ENCODE measurements at places on chromosomes 13 and 19.

DNA sequence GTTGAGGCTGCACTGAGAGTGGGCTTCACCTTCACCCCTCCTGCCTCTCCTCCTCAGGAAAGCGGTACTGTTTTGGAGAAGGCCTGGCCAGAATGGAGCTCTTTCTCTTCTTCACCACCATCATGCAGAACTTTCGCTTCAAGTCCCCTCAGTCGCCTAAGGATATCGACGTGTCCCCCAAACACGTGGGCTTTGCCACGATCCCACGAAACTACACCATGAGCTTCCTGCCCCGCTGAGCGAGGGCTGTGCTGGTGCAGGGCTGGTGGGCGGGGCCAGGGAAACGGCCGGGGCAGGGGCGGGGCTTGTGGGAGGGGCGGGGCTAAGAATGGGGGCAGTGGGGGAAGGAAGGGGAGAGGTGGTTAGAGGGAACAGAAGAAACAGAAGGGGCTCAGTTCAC lies 7.5 kb downstream of the CYP2A13 start:
- DNase-seq = no peak

GRCh38 chr13:98216711-98217285 lies 39.7 kb upstream of the RNF113B start:
- no peak for DNase-seq

DNA sequence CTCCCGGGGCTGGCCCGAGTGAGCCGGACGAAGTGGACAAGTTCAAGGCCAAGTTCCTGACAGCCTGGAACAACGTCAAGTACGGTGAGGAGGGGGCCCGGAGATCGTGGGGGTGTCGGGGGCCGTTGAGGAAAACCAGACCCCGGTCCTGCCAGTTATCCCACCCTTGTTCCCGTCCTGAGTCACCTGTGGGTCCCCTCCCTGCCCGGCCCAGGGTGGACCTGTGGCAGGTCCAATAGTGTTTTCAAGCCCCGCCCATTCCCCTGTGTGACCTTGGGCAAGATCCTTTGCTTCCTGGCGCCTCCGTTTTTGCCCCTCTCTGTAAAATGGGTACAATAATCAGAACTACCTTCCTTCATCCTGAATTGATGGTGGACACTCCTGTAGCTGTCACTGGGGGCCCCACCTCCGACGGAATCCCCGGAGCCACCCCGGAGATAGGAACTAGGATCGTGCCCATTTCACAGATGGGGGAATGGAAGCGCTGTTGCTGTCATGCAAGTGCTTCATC lies 593 bp downstream of the ATG4D start:
- DNase-seq = no peak

DNA sequence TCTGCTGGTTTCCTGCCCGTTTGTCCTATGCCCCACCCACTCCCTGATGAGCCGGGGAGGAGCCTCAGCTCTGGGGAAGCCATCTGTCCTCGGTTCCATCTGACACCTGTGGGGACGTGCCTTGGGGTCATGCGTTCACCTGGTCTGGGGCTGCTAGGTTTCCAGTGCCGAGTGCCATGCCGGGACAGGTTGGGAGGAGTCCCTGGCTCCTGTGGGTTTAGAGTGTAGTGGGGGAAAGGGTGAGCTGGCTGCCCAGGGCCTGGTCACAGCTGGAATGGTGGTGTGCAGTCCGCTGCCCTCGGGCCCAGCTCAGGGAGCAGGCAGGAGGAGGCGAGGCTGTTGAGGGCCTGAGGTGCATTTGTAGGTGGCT lies 2.5 kb downstream of the KDM4B start:
- no peak for DNase-seq

DNA sequence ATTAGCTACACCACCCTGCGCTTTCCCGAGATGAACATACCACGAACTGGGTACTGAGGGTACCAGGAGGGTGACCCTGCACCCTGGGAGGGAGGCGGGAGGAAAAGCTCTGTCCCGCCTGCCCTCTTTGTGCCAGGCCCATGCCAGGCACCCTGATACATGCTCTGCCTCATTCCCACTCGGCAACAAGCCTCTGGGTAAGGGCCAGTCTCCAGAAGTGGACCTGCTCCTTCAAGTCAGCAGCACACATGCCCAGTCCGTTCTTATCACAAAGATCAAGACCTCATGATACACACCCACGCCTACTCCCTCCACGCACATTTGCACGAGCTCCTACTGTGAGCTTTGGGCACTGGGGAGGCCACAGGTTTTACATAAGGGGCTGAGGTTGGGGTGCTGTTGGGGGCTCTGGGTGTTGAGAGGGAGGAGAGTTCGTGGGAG lies 2.0 kb upstream of the FFAR1 start:
- DNase-seq = no peak

DNA sequence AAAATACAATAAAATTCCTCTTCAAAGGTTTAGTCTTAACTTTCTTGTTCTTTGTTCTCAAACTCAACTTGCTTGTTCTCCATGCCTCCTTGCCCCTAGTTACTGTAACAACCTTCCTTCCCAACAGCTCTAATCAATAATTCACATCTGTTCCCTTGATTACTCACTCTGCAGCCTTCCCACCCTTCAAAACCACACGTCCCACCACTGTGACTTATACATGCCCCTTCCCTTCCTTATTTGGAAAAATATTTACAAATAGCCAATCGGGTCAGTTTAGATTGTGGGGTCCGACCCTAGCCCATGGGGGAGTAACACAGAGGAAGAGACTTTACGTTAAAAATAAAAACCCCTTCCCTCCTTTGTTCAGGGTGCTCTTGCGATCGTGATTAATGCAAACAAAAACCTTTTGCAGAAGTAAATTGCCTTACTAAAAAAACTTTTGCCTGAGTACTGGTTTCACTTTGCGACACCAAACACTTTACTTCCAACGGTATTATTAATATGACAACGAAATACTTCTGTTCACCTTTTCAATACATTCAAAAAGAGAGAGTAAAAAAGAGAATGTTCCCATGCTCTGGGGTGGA lies 512 bp upstream of the ZNF93 start:
- peak; percentile 72 for DNase-seq

DNA sequence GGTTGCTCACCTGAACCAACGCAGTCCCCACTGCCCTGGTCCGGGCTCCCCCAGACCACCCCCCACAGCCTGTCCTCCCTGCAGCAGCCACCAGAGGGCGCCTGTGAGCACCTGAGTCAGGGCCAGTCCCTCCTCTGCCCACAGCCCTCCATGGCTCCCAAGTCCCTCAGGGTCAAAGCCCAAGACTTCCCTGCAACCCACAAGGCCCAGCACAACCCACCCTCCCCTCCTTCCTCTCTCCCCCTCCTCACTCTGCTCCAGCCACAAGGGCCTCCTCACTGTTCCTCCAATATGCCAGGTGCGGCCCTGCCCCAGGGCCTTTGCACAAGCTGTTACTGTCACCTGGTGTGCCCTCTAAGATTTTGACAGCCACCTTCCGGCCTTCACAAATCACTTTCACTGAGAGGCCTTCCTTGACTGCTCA lies 10.9 kb downstream of the GNA15 start:
- no peak for DNase-seq

DNA sequence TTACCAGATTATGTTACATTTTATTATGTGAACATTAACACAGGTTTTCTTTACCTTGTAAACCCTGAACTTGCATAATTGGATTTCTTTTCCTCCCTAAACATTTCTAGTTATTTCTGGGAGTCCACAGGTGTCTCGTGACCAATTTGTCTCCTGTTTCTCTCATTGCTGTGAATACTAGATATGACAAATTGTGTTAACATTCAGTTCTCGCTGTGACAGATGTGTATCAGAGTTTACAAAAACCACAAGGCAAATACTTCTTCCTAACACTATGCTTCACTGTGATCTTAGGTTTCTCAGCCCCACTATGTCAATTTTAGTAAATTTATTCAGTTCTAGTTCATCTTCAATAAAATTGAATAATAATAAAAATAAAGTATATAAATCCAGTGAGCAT lies 1554.9 kb downstream of the EFNB2 start:
- no peak for DNase-seq

DNA sequence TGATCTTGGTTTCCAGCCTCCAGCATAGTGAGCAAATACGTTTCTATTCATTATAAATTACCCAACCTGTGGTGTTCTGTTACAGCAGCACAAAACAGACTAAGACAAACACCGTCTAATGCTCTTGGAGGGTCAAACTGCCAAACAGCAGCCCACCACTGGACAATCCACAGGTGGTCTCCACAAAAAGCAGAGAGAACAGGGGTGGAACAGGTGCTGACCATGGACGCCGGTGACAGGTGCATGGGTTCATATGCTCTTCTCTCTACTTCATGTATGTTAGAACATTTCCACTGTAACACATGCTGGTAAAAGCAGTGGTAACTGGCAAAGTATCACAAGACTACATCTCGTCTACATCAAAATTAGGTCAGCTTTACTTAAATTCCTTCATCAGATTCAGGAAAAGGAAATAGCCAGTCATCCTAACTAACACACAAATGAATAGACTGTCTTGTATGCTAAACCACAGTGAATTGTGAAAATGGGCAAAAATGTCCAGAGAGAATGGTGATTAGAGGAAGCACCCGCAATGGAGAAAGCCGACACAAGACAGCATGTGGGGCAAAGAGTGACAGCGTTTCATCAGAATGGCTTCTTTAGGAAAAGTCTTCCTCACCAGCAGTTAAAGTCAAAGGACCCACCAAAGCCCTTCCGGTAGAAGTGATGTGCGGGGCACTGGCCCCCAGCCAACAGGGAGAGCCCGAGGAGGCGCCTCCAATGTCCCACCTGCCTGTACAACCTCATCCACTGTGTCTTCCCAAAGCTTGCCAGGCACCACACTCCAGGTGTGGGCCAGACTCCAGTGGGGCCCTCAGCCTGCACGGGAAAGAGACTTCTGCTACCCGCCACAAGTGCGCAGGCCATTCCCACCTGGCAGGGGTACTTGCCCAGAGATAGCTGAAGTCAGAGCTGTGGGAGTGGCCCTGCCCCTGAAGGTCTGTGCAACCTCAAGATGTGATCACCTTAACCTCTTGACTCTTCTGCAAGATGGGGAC lies 6.5 kb downstream of the CARS2 start:
- DNase-seq = no peak

- no peak for DNase-seq
Observed at GRCh38 chr19:38686530-38686888, 39.1 kb downstream of the ACTN4 start.

GRCh38 chr19:39599116-39599515 lies 3.2 kb upstream of the LGALS13 start:
- DNase-seq = no peak

- DNase-seq = no peak
Observed at GRCh38 chr19:38319421-38320258, at the start of gene KCNK6. KCNK6 (plus strand) TSS chr19:38319845; CDS start chr19:38319951, 106 bp downstream.

GRCh38 chr19:32866564-32867265 lies 2.9 kb downstream of the SLC7A9 start:
- no peak for DNase-seq

DNA sequence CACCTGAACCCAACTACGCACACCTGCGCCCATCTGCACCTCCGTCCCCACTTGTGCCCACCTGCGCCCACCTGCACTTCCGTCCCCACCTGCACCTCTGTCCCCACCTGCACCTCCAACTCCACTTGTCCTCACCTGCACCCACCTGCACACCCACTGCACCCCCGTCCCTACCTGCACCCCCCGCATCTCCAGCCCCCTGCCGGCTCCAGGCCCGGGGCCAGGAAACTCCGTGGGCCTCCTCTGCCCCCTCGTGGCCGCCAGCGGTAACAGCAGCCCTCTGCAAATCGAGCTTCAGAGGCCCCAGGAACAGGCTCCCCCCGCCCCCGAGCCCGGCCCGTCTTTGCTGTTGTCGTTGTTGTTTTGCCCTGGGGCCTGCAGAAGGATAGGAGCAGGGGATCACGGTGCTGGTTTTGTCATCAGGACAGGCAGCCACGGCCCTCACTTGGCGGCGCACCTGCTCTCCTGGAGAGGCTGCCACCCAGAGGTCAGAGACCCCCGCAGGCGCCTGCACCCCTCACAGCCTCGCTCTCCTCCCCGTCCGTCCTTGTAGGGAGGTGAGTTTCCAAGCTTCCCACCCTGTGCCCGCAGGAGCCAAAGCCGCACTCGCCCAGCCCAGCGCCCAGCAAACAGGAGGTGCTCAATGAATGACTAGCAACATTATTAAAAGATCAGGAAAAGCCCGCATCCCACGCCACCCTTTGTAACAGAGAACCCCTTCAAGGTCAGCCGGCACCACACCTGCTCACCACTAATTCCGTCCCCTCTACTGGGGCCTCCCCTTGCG lies 65.4 kb downstream of the GNG7 start:
- no peak for DNase-seq

DNA sequence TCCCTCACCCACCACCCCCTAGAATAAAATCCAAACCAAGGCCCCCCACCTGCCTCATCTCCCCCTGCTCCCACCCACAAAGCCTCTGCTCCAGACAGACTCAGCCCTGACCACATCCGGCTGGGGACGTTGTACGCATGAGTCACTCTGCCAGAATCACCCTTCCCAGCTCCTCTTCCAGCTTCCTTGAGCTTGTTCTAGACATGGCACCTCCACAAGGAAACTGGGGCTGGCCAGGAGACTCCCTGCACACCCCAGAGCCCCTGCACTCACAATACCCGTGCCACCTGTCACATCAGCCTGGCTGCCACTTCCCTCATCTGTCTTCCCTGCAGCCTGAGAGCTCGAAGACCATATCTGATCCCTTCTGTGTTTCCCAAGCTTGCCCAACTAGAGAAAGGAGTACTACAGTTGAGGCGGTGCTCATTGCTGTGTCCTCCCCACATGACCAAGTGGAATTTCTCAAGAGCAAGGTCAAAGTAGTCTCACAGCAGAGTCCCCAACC lies 9.7 kb downstream of the DEDD2 start:
- DNase-seq = no peak

- DNase-seq = no peak
Observed at GRCh38 chr19:11881151-11881800, 6.3 kb upstream of the ZNF69 start.

DNA sequence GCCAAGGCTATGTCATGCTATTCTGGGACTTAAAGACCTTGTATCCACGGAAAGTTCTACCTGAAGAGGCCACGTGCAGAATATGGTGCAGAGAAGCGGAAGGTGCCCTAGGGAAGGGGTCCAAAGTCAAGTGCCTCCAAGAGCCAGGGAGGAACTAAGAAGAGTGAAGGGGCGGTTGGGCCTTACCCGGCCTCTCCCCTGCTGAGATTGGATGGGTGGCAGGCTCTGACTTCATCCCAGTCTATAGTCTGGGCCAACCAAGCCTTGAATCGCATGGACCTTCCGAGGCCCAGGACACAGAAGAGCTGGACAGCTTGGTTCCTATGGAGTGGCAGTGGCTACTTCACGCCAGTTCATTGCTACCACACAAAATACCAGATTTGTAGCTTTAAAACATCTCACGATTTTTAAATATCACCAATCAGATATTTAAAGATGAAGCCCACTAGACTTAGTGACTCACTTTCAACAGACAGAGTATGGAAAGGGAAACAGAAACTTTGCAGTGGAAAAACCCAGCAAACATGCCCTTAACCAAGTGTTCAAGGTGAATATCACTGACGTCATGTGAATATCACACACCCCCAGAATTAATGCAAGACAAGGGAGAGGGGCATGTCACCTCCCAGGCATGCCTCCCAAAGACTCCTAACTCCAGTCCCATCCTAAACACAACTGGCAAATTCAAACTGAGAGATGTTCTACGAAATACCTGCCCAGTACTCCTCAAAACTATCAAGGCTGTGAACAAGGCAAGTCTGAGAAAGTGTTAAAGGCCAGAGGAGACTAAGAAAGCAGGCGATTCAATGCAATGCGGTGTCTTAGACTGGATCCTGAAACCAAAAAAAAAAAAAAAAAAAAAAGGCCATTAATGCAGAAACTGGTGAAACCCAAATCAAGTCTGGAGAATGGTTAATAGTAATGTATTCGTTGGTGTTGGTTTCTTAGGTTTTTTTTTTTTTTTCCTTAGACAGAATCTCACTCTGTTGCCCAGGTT lies 10.2 kb downstream of the C19orf12 start:
- no peak for DNase-seq

GRCh38 chr13:23715762-23716235 lies 145.6 kb downstream of the TNFRSF19 start:
- no peak for DNase-seq

GRCh38 chr19:737591-738093 lies 13.3 kb upstream of the MISP start:
- no peak for DNase-seq
